ENCODE measurements at places on chromosomes 4 and X. TPM values are rescaled to one million over a fixed set of nuclear protein-coding genes. Genes with fewer than 3 reads are reported as not detected.

Gene XAGE1A
- not detected for total RNA-seq

DNA sequence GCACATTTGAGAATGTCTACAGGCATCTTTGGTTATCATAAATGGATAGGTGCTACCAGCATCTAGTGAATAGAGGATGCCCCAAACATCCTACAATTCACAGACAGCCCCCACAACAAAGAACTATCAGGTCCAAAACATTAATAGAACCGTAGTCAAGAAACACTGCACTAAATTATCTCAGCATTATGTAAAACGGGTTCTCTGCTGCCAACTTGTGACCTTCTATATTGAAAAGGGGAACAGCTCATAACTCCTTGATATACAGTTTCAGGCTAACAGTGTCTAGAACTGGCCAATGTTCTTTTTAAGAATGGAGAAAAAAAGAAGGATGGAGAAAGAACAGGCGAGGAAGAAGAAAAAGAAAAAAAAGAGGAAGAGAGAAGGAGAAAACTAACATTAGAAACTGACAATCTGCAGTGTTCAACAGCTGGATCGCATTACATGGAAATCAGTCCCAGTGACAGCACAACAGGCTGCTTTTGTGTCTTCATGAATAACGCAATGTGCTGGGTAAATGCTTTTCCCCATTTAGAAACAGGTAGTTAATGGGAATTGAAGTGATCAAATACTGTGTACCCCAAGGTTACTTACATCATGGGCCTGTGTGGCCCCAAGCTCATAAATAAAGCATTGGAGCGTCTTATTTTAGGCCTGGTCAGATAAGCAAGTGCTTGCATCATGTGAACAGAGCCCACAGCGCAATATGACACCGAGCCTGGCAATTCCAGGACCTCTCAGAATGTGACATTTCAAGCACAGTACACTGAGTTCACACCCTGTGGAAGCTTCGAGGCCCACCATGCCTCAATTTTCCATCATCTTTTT is 339.5 kb downstream of the DHX15 start:
- DNase-seq: no peak

DNA sequence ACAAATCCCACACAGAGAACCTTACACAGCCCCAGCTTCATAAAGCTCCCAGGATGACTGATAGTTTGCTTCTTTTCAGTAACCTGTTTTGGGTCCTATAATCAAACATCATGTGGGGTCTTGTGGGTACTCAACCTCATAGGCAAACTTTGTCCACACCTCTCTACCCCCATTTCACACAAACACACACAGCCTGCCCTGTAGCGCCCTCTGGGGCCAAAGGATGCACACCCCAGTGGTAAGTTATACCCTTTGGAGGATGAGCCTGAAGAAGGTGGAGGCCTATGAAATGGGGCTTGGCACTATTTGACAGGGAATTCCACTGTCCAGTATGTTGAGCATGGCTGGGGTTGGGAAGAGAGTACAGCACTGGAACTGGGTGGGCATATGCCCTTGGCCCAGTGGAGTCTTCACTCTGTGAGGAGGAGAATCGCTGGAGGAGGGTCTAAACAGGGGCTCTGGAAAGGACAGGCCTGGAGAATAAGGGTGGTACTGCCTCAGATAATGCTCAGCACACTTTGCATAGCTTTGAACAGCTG is 30.5 kb upstream of the COL25A1 start:
- no peak for DNase-seq

DNA sequence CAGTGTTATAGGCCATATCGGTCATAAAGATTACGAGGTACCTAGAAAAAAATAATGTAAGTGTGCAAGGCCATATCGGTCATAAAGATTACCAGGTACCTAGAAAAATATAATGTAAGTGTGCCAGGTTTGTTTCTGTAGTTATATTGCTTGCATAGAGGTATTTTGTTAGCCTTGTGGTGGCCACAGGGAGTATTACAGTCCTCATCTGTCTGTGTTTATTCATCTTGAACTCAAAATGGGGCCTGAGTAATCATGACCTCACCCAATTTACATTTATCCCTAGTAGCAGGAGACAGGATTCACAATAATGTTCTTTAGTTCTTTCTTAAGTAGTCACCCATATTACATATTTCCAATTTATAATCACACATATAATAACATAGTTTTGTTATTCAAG is 459.7 kb downstream of the MID1IP1 start:
- peak; percentile 46 for DNase-seq

DNA sequence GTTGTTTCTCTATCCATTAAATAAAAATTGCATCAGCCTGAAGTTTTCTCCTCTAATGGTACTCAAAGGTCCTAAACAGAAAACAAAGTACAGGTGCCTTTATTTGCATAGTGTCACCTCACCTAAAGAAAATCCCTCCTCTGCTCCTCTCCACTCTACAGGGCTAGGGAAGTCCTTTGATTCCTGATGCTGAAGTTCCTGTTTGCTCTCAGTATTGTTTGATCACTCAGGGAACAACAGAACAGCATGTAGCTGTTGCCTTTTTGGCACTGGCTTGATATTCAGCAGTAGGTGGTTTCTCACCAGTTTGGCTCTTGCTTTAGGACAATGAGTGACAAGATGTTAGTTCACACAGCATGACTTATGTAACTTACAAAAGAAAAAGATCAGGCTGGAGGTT is 156.2 kb upstream of the SLC7A11 start:
- no peak for DNase-seq
